ENCODE measurements at places on chromosomes 1 and 21.

- no peak for DNase-seq
Measured at GRCh38 chr1:245412306-245412705, 257.5 kb downstream of the KIF26B start.

- no peak for DNase-seq
Measured at GRCh38 chr1:115539061-115539460, 102.7 kb upstream of the VANGL1 start.

DNA sequence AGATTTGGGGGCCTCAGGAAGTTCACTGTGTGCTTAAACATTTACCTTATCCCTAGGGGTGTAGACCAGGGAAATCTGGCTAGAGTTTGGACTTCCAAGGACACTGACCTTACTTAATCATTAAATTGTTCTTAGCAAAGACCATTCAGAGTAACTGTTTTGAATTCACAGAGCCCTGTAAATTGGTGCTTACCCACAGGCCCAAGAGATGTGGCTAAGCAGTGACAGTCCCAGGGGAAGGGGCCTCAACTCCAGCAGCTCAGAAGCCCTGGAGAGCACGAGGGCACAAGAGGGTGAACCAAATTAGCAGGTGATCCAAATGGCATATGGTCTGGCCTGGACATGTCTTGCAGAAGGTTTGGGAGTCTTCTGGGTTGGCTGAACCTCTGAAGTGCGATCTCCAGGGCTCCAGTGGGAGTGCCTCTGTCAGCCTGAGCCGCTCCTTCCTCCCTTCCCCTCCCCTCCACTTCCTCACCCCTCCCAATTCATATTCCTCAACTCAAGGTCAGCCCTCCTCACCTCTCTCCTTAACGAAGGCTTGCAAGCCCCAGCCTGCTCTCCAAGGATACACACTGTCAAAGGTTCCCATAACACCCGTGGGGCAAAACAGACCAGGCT is 4.3 kb downstream of the PAQR7 start:
- DNase-seq, result peak; percentile 6

- no peak for DNase-seq
Measured at GRCh38 chr1:114690148-114690547, 5.2 kb downstream of the AMPD1 start.

DNA sequence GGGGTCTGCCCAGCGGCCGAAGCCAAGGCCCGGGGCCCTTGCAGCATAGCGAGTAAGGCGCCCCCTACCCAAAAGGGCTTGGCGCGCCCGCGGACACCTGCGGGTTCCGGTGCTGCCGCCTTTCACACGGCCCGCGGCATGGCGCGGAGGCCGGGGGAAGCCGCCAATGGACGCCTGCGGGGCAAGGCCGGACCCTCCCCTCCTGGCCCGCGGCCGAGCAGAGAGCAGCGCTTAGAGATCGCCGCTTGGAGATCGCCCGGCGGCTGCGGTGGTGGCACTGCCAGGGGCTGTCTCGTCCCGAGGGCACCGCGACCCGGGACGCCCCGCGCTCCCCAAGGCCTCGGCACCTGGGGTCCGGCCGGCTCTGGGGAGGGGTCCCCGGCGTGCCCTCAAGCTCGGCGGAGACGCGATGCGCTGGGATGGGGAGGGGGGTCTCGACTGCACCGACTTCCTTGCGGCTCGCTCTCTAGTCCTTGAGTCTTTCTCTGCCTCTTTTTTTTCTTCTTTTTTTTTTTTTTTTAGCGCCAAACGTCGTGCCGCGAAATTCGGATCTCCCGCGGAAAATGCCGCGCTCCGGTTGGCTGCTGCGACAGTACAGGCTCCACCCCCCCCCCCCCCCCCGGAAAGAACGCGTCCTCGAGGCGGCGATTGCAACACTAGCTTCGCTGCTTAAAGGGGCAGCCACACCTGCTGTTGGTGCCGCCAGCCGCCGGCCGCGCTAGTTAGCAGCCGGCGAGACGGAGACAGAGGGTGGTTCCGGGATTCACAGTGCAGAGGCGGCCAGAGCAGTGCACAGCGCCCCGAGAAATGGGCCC is at the start of gene E2F2:
E2F2 (minus strand) TSS at position 487 of the 815 bp plus-strand sequence; CDS start at position 47, 440 bp downstream.
- DNase-seq, result peak; percentile 73

- no peak for DNase-seq
Measured at GRCh38 chr1:195979646-195980045, 628.6 kb downstream of the KCNT2 start.

- DNase-seq, result no peak
Measured at GRCh38 chr1:6998267-6998666, 213.0 kb downstream of the CAMTA1 start.

DNA sequence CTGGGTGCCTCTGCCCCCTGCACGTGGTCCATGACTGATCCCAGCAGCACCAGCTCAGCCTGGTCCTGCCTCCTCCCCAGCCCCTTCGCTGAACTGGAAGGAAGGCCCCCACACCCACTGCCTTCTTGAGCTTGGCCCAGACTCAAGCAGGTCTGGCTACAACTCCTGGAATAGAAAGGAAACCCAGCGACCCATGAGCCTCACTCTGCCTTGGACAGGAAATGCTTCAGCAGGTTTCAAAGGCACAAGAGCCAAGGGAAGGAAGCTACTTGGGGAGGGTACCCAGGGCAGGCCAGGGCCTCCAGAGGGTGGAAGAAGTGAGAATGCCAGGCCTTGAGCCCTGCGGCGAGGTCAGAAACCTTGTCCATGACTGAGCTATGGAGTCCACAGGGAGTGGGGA is 35.9 kb upstream of the RD3 start:
- DNase-seq, result no peak

- DNase-seq, result no peak
Measured at GRCh38 chr1:223429313-223429731, 36.1 kb downstream of the CCDC185 start.

DNA sequence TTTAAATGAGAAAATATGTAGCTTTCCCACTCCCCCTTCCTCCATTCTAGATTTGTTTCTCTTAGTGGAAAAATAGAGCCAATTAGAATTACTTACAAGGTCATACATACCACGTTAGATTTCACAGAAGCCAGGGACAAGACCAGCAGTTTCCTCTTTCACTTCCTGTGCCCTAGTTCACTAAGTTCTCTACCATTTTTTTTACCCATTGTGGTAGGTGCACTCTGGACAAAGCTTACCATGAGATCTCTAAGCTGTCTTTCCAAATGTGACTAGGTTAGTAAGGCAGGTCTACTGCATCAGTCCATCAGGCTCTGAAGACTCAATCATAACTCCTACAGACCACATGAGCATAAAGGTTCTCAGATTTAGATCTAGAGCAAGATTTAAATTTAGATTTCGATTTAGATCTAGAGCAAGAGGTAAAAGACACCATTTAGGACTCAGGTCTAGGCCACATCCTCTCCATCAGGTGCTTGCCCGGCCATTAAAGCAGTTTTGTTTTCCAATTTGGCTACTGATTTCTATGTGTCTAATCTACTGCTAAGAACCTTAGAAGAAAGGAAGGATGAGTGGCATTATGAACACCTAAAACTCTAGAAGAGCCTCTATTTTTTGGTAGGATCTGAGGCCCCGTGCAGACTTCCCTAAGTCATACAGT is 235.3 kb downstream of the FAF1 start:
- peak; percentile 11 for DNase-seq

DNA sequence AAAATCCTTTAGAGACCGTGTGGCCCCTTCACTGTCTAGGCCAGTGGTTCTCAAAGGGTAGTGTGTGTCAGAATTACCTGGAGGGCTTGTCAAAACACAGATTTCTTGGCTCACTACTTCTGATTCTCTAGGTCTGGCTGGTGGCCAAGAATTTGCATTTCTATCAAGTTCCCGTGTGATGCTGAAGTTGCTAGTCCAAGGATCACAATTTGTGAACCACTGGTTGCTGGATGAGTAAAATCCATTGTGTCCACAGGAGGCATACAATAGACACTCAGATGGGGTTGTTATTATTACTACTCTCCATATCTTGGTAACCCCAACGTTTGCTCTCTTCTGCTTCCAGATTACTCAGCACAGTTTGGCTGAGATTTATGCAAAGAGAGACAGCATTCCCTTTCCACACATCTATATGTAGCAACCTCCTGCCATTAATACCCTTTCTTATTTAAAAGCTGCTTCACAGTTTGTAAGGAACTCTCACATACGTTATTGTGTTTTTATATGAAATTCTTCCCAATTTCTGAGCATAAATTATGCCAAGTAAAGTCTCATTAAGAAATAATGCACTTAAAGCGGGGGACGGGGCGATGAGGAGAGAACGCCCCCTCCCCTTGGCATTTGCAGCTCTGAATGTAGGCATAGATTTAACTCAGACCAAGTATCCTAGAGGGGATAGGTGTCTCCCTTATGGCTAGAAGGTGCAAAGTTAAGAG is 720 bp upstream of the TMCC2 start:
- DNase-seq, result no peak

GRCh38 chr1:177793900-177794299 is 176.0 kb downstream of the SEC16B start:
- DNase-seq, result no peak

DNA sequence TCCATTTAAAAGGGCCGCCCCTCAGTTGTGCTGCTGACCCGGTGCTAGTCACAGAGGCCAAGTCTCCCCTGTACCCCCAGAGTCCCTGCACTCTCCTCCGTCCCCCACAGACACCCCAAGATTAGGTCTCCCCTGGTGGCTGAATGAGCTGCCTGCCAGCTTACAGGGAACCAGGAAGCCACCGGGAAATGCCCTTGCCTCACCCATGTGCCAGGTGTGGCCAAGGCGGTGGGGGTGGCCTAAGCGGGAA is 32.7 kb downstream of the HSPG2 start:
- DNase-seq, result no peak

DNA sequence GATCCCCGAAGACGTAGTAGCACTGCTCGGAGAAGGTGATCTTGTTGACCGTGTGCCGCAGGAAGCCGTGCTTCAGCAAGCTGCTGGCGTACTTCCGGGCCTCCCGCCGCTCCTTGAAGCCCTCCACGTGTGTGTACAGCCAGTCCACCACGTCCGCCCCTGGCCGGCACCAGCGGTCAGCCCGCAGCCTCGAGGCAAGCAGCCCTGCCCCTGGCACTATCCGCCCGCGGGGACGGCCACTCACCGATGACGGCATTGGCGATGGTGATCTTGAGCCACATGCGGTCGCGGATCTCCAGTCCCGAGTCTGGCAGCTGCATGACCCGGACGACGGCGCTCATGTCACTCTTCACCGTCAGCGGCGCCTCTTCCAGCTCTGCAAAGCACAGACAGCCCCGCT is 7.2 kb downstream of the TAS1R3 start:
- no peak for DNase-seq

- DNase-seq, result no peak
Measured at GRCh38 chr1:202624781-202625108, 85.5 kb downstream of the SYT2 start.

DNA sequence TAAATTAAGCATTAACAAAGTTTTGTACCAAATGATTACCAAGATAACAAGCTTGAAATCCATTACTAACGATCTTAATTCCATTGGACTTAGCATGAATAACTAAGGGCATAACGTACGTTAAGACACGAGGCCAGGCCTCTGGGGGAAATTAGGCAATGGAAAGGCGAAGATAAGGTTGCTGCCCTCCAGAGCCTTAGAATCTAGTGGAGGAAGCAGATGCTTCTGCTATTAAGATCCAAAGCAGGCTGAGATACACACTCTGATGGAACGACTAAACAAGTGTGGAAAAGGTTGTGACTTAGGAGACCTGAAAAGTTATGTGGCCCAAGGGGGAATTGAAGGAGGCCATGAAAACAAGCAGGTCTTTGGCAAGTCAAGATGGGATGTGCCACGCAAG is 6.0 kb downstream of the AKNAD1 start:
- DNase-seq, result no peak

- no peak for DNase-seq
Measured at GRCh38 chr1:204362984-204363334, 3.2 kb upstream of the PLEKHA6 start.

GRCh38 chr1:229258757-229259060 is 12.2 kb upstream of the RAB4A start:
- DNase-seq, result no peak

DNA sequence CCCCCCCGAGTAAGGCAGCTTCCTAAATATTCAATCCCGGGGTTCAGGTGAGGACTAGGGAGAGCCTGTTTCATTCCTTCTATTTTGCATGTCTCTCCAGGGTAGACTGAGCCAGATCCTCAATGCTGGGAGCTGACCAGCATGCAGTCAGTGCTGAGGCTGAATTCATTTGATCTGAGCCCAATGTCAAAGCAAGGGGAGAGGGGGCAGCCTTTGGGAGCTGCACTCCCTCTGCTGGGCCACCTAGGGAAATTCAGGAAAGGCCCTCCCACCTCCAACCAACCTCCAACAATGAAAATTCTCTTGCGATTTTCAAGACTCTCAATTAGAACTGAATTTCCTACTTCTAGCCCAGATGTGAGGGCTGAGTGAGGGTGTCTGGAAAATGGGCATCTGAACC is 371.2 kb downstream of the NPHP4 start:
- no peak for DNase-seq

- DNase-seq, result no peak
Measured at GRCh38 chr1:47564570-47564969, 126.7 kb downstream of the FOXD2 start.

DNA sequence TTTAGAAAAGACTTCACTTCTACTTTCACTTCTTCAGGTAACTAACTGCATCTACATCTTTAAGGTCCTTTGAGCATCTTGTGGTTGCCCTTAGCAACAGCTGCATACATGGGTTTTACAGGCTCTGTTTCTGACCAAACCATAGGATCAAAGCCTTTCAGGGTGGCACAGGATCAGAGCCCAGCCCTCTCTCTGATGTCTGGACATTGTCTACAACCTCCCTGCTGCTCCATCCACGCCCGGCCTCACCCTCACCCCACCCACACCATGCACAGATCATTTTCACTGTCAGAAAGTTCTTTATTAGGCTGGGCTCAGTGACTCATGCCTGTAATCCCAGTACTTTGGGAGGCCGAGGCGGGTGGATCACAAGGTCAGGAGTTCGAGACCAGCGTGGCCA is 5.2 kb downstream of the NCF2 start:
- no peak for DNase-seq

GRCh38 chr1:155077346-155077745 is 1.3 kb upstream of the EFNA3 start:
- DNase-seq, result no peak

DNA sequence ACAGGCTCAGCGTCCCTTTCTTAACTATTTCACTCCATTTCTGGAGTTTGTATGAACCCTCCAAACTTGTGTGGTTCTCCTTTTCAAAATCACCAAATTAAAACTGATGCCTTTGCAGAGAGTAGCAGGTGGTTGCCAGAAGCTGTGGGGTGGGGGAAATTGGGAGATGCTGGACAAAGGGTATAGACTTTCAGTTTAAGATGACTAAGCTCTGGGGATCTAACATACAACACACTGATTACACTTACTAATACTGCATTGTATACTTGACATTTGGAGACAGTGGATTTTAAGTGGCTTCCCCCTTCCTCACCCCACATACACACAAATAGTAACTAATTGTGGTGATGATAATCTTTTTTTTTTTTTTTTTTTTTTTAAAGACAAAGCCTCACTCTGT is 11.1 kb upstream of the SCYL3 start:
- no peak for DNase-seq

GRCh38 chr1:53878492-53879105 is 11.0 kb downstream of the YIPF1 start:
- peak; percentile 16 for DNase-seq

DNA sequence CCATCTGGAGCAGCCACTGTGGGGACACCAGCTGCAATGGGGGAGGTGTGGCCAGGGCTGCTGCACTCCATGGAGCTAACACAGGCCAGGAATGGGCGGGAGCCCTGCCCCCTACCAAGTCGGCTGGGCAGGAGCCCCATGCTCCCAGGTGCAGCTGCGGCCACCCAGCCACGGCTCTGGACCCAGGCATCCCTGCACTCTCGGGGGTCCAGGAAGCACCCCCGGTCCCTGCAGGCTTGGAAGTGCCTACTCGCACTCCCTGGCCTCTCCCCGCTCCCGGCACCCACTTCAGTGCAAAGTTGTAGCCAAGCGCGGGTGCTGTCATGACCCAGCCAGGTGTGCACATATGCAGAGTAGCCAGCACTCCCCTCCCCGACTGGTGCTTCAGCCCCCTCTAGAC is 91.8 kb downstream of the HLCS start:
- DNase-seq, result no peak
